Activated naive CD4-positive, alpha-beta T cell treated with Interleukin-2 at 50 U/mL for 16 hours (primary cell): ENCODE measurements at places on chromosomes 3 and 15.
A peak's percentile ranks its signal among the peaks of the same experiment; 100 is the strongest.

DNA sequence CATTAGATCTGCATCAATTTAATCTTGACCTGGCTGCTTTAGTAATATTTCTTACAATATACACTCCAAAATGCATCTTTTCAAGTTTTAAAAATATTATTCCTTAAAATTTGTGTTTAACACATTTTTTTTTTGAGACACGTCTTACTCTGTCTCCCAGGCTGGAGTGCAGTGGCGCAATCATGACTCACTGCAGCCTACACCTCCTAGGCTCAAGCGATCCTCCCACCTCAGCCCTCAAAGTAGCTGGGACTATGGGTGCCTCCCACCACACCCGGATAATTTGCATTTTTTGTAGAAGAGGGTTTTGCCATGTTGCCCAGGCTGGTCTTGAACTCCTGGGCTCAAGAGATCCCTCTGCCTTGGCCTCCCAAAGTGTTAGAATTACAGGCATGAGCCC lies 73.6 kb downstream of the ETV5 start:
- no peak for DNase-seq

DNA sequence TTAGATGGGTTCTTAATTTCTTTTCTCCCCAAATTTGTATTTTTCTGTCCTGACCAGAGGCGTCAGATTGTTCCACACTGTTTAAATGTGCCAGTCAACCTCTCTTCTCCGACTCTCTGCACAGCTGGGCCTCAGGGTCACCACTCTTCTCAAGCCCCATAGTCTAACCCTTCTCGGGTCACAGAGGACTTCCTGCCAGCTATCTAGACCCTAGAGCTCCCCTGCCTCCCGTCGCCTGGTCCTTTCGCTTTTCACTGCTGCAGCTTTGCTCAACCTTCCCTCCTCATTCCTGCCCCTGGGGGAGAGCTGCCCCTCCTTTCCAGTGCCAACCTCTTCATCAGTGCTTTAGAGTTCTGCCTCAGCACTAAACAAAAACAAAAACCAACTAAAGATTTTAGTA lies 151.7 kb downstream of the ATG7 start:
- no peak for DNase-seq

DNA sequence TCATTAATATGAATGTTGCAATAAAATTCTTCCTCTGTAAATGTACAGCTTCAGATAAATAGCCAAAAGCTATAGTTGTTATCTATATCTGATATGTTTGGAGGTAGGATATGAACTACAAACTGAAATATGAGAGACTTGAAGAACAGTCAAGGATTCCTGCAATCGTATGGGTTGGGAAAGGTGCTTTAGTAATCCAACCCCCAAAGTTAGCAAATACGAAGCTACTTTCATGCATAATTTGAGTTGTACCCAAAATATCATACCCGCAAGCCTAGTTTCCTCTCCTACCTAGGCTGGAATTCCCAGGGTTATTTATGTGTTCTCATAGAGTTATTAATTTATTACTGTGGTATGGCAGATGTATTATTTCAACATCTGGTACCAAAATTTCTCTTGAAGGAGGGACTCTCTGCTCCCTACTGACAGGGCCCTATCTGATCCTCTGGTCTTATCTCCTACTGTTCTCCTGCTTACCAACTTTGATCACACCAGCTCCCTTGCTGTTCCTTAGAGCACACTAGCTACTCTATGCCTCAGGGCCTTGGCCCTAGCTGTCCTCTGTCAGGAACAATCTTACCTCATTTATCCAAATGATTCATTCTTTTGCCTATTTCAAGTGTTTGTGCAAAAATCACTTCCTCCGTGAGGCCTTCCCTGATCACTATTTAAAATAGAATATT lies 140.4 kb upstream of the CCDC54 start:
- no peak for DNase-seq

- no peak for DNase-seq
These were observed 96.8 kb downstream of the OCA2 start for GRCh38 chr15:28002136-28002861.

DNA sequence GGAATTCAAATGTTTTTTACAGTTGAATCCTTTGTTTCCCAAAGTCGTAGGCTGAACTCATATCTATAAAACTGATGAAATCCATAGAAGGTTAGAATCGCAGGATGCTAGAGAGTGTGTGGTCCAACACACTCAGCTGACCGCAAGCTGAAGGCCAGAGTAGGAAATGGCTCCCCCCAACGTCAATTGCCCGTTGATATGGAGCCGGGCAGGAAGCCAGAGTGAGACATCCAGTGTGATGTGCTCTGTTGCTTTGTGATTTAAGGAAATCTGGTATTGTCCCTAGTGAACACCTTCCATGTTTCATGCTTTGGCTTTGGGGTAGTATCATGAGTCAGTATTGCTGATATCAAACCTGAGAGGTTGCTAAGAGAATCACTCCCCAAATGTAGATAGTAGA lies 5.8 kb upstream of the MEX3B start:
- no peak for DNase-seq

GRCh38 chr15:39434751-39435238 lies 146.1 kb upstream of the THBS1 start:
- no peak for DNase-seq

GRCh38 chr3:14991818-14992612 lies 44.6 kb downstream of the NR2C2 start:
- no peak for DNase-seq

- DNase-seq, result peak; percentile 59
These were observed 781 bp downstream of the TRNT1 start for GRCh38 chr3:3127432-3128010.

DNA sequence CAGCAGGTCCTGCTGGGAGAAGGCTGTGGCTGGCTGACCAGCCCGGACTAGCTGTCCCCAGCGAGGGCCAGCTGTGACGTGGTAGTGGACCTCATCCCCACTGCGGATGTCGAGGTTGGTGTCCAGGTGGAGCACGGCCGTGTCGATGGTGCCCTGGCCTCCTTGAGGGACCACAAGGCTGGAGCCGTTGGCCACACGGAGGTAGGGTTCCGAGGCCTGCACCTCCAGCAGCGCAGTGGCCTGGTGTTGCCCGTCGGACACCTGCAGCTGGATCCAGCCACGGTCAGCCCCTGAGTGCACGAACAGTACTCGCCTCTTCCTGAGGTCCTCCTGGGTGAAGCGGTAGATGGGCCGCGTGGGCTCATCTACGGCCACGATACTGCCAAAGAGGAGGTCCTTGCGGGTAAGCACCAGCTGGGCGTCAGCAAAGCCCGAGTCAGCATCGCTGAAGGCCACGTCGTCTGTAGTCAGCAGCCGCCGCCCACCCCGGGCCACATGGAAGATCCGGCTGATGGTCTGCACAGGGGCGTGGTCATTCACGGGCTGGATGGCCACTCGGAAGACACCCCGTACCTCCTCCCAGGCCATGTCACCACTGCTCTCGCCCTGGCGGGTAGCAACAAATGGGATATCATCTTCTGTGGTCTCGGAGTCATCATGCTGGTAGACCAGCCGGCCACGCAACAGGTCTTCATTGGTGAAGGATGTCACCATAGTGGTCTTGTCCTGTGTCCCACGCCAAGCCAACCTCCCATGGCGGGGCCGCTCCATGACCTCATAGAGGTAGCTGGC lies 25.0 kb downstream of the CSPG4 start:
- DNase-seq, result no peak

DNA sequence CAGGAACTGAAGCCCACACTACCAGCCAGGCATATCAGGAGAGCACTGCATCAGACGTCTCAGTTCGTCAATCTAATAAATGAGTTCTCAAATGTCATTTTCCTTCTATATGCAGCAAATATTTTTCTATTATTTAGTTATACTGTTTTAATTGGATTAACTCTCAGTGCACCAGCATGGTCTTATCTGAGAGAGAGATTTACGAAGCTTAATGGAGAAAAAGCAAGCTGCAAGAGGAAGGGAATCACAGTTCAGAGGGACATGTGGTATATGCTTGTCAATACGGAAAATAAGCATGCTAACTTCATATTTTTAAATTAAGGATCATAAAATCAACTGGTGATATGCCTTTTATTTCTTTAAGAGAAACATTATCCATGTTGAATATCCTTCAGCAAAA lies 213.1 kb upstream of the NECTIN3 start:
- DNase-seq, result no peak

DNA sequence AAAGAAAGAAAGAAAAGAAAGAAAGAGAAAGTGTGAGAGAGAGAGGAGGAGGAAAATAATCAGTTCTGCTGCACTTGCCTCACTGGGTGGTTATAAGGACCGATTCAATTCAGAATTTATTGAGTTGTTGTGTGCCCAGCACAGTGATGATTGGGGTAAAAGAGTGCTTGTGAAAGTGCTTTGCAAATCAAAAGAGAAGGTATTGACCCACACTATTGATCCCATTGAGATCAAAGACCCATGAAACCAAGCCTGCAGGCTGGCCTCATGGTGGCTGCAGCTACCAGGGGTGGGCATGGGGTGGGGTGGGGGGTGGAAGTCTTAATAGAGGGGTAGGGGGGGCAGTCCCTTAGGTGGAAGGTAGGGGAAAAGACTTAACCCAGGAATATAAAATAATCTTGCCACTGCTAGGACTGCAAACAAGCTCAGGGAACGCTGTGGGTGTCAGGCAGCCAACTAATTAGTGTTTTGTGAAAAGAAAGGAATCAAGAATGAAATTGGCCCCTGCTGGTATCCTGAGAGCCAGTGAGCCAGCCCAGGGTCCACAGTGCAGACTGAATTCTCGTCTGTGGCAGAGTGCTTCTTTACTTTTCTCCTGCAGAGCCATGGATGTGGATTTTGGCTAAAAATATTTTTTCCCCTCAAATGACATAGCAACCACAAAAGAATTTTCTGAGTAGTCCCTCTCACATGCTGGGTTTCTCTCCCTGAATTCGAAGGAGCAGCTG lies 34.2 kb downstream of the CLEC3B start:
- DNase-seq, result no peak

GRCh38 chr15:60589728-60590127 lies 110.8 kb upstream of the ICE2 start:
- no peak for DNase-seq

DNA sequence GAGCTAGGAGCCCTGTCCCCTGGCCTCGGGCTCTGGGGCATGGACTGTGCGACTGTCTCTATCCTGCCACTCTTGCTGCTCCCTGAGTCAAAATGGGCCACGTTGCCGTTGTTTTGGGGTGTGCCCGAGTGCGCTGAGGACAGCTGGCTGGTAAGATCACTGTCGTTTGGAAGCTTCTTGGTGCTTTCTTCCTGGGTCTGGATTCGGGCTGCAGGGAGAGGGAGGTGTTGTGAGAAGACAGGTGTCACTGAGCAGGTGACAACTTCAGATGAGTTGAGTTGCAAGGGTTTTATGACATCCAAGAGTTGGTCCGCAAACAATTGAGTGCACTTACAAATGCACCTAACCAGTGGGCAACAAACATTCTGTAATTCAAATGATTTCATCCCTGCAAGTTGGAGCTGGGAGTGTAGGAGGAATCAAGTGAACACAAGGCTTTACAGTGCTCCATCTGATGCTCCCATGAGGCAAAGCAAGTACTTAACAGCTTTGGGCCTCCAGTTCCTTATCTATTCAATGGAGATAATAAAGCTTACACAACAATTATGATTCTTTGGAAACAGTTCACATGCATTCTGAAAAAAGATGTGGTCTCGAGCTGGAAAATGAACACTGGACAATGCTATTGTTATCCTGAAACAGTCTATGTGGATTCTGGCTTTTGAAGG lies 11.0 kb upstream of the STARD5 start:
- no peak for DNase-seq

GRCh38 chr3:47780741-47781684 lies 680 bp downstream of the SMARCC1 start:
- DNase-seq, result peak; percentile 70

GRCh38 chr3:106819440-106819839 lies 557.8 kb upstream of the CCDC54 start:
- no peak for DNase-seq

- no peak for DNase-seq
These were observed 1592.8 kb upstream of the GBE1 start for GRCh38 chr3:83354205-83354604.

- DNase-seq, result no peak
These were observed 427.8 kb upstream of the MCTP2 start for GRCh38 chr15:93803421-93804152.

- DNase-seq, result no peak
These were observed 31.4 kb downstream of the RNF111 start for GRCh38 chr15:59018833-59019232.

DNA sequence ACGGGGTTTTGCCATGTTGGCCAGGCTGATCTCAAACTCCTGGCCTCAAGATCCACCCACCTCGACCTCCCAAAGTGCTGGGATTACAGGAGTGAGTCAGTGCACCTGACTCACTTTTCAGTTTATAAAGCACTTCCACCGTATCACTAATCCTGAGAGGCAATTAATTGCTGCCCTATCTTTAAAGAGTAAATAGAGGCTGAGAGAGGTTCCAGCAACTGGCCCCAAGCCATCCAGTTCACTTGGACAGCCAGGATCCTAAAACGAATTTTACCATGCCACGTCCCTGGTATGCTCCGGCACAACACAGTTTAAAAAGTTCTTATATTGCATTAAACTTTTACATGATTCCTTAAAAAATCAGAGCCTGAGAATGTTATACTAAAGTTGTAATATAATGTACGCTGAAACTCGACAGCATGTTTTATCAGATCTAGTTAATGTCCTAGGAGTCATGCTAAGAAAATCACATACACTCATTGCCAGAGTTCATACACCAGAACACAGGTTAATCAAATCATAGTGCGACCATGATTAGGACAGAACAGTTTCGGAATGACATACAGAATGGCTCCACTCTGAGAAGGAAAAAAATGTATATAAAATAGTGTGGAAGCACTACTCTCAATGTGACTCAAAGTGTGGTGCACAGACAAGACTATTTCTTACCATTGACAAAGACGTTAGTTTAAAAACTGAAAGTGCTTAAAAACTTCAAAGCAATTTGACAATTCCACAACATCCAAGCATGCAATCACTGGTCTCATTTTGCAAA lies 125.4 kb downstream of the ULK4 start:
- DNase-seq, result no peak

- DNase-seq, result no peak
These were observed 80.8 kb downstream of the GHSR start for GRCh38 chr3:172367205-172368105.

GRCh38 chr3:30810625-30811024 lies 83.8 kb downstream of the GADL1 start:
- DNase-seq, result no peak

GRCh38 chr3:136490646-136491405 lies 240.7 kb downstream of the PCCB start:
- no peak for DNase-seq

DNA sequence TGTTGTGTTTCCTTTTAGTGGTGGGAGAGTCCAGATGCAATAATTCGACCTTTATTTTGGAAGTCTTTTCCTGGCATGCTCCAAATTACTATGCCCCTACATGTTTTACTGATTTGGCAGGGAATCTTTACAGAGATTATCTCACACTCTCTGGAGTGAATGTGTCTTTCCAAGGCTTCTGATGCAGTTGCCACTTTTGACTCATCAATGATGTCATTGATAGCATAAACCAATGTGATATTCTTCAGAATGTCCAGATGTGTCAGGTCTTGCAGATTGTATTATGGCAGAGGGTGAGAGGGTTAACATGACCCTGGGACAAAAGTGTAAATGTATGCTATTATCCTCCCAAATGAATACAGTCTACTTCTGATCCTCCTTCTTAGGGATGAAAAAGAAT lies 9.7 kb downstream of the RTP4 start:
- no peak for DNase-seq
